ENCODE measurements at places on chromosomes 1 and 21.

DNA sequence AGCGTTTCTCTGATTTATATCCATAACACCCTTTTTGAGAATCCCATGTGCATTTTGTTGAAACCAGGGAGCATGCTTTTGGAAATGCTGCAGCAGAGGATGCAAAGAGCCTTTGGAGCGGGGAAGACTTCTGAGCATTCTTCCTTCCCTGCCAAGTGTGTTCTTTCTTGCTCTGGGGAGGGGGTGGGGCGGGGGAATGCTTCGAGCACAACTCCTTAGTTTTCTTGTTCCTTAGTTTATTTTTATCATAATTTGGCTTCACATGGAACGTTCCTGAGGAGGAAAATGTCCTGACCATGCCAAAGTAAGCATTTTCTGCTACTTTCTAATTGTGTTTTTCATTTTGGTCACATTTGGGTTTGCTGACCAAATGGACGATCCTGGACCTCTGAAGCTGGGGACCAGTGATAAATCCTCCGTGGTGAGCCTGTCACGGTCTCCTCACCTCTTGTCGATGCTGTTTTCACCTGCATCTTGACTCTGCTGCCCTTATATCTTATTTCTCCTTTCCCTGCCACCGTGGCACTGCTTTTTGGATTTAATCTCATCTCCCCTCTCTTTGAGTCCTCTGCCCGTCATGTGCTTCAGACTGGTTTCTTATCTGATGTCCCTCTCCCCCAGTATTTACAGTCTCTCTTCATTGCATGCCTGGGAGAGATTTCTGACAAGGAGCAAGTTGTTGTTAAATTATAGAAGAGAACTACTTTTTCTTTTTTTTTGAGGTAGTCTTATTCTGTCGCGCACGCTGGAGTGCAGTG is 2.4 kb downstream of the CTPS1 start:
- DNase-seq, result no peak

- DNase-seq, result no peak
Measured at GRCh38 chr1:219988818-219989217, 57.5 kb downstream of the EPRS1 start.

DNA sequence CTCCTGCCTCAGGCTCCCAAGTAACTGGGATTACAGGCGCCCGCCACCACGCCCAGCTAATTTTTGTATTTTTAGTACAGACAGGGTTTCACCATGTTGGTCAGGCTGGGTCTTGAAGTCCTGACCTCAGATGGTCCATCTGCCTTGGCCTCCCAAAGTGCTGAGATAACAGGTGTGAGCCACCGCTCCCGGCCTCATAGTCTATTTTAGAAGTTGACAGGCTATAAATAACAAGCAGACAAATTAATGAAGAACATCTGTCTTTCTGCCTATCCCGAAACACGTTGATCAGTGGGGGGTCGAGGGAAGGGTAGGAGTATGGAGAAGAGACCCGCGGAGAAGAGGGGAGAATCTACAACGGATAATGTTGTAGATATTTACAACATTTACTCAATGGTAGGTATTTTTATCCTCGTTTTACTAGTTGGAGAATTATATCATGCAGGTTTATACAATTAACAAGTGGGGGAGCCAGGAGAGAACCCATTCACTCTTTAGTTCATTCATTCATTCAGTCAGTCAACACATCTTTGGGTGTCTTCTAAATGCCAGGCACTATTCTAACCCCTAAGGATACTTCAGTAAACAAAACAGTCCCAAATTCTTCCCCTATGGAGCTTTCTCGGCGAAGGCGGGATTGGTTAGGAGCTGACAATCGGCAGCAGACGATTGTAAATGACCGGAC is 497 bp upstream of the IFNAR2 start:
- no peak for DNase-seq

- peak; percentile 87 for DNase-seq
Measured at GRCh38 chr1:2381741-2382620, 9.4 kb downstream of the MORN1 start.

DNA sequence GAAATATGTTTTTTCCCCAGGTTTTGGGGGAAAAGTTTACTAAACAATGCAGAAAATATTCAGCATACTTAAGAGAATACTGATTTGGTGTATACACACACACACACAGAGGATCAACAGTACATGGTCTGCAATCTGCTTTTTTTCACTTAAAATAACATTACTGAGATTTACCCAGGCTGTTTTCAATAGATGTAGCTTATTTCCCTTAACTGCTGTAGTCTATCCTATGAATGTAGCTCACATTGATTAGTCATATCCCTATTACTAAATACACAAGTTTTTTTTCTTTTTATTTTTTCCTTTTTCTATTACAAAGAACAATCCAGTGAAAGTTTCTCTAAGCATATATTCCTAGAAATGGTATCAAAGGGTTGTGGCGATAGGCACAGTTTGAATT is 266.7 kb upstream of the GREM2 start:
- no peak for DNase-seq

GRCh38 chr1:247561711-247562110 is 12.8 kb downstream of the GCSAML start:
- no peak for DNase-seq

DNA sequence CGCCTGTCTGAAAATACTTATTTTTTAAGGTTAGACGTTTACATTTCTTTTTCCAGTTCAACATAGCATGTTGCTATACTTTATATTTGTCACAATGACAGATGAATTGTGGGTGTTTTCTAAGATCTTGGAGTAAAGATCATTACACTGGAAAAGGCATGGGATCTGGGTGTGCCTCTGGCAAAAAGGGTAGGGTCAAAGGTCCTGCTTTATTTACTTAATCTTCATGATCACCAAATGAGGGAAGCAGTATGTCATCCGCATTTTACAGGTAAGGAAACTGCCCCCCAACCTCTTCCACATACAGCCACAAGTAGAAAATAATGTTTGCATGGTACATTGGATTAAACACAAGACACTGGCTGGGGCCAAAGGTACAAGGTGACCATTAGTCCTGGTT is 12.5 kb upstream of the SMPDL3B start:
- no peak for DNase-seq

GRCh38 chr1:8078176-8078671 is 52.1 kb upstream of the ERRFI1 start:
- no peak for DNase-seq

DNA sequence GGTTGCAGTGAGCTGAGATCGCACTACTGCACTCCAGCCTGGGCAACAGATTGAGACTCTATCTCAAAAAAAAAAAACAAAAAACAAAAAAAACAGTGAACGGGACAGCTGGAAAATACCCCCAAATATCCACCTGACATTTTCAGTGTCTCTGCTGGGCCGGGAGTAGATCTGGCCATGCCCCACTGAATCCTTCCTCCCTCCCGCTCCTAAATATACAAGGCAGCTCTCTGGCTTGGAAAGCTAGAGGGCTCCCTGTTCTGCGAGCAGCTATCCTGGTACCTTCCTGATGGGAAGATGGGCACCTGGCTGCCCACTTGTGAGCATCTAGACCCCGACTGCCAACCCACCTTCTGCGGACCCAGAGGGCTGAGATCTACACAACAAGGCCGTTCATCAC is 21.4 kb downstream of the SPSB1 start:
- no peak for DNase-seq

GRCh38 chr21:26185021-26185420 is 14.5 kb upstream of the APP start:
- DNase-seq, result no peak

DNA sequence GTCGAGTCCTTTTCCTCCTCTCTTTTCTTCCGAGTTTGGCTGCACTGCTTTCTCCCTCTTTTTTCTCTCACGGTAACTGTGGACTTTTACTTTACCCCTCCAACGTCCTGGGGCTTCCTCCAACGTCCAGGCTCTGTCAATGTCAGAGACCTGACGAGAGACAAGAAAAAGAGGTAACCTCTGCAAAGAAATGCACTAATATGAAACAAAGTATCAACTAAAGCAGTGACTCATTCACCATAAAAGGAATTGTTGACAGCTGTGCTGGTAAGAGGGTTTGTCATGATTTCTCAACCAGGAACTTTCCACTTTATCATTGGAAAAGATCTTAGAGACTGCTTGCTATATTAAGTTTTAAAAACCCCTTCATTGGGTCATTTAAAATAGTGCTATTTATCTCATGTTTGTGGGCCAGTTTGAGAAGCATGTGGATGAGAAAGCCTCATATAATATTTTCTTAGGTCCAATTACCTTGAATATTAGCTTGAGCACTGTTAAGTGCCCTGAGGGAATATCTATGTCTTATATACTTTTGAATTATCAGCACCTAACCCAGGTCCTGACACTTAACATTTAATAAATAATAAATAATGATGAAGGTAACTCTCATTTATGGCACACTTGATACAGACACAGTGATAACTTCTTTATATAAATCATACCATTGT is at the start of gene GBP2:
TSS of gene GBP2 (minus strand) at position 202 of the 668 bp plus-strand sequence. CDS start 4,148 bp downstream, outside the sequence.
- no peak for DNase-seq

DNA sequence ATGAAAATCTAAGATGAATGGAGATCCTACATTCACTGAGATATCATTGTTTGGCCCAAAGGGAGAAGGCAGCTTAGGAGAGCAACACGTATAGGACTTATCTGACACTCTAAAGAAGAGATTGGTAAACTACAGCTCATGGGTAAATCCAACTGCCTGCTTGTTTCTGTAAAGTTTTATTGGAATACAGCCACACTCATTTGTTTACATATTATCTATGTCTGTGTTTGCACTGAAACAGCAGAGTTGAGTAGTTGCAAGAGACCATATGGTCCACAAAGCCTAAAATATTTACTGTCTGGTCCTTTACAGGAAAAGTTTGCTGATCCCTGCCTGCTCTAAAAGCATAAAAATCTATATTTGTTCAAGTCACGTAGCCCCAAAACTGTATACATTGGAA is 14.3 kb upstream of the LRRC53 start:
- DNase-seq, result no peak

DNA sequence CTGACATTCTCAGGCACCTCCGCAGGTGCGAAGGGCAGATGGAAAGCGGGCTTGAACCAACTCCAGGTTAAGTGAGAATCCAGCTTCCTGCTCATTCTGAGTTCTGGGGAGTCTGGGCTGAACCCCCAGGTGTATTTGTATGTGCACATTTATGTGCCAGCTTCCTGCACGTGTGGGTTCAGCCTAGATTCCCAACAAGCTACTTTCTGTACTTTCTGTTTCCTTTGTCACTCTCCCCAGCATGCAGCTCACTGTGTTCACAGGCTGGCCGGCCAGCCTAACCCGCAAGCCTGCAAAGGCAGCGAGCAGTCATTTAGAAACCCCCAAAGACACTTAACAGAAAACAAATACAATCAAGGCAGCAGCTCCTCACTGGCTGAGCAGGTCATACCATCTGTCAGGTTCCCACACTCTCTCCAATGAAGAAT is 1.3 kb upstream of the IL19 start:
- DNase-seq, result peak; percentile 71

- DNase-seq, result no peak
Measured at GRCh38 chr1:216186816-216187215, 236.4 kb downstream of the USH2A start.

GRCh38 chr1:1402072-1402900 is 3.2 kb upstream of the CCNL2 start:
- DNase-seq, result peak; percentile 58

DNA sequence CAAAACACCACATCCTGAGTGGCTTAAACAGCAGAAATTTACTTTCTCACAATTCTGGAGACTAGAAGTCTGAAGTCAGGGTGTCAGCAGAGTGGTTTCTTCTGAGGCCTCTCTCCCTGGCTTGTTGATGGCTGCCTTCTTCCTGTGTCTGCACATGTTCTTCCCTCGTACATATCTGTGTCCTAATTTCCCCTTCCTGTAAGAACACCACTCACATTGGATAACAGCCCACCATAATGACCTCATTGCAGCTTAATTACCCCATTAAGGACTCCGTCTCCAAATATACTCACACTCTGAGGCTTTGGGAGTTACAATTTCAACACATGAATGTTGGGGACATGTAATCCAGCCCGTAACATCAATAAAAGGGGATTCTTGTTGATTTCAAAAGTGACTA is 23.4 kb downstream of the C8A start:
- no peak for DNase-seq

DNA sequence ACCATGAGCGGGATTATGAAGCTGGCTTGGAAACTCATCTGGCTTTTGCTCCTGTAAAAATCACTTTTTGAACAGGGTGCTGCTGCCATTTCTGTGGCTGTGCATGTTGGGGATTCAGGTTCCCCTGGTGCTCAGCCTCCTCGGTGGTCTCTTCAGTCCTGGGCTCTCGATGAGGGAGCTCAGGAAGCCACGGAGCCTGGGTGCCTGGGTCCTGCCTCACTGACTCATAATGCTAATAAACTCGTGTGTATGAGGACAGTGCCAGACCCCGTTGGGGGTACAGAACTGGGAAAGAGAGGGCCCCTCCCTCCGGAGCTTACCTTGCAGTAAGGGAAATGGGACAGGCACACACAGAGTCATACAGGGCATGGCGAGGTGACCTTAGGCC is 5.8 kb downstream of the COQ8A start:
- no peak for DNase-seq

- no peak for DNase-seq
Measured at GRCh38 chr1:31564606-31564989, 11.7 kb upstream of the TINAGL1 start.

GRCh38 chr1:214331827-214332423 is 51.0 kb downstream of the SMYD2 start:
- DNase-seq, result peak; percentile 67

GRCh38 chr1:74586253-74586897 is 74.0 kb upstream of the LRRC53 start:
- DNase-seq, result no peak

GRCh38 chr1:216310776-216311175 is 112.5 kb downstream of the USH2A start:
- no peak for DNase-seq

DNA sequence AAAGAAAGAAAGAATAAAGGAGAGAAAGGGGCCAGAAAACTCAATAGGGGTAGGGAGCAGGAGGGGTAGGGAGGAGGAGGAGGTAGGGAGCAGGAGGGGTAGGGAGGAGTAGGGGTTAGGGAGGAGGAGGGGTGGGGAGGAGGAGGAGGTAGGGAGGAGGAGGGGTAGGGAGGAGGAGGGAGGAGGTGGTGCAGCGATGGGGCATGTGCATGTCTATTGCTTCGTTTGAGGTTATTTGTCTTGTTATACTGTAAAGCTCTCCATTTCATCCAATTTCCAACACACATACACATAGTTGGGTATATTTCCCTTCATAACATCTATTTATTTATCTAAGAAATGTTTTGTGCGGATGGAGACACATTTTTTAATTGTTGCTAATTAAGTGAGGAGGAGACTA is 19.7 kb downstream of the RGS1 start:
- DNase-seq, result no peak

GRCh38 chr21:26565111-26565510 is 8.0 kb downstream of the CYYR1 start:
- no peak for DNase-seq

GRCh38 chr1:29240400-29240837 is 4.1 kb downstream of the PTPRU start:
- DNase-seq, result no peak

- DNase-seq, result no peak
Measured at GRCh38 chr1:55443175-55443915, 228.2 kb upstream of the USP24 start.

GRCh38 chr1:233904633-233905415 is at the start of gene SLC35F3:
Gene SLC35F3 (plus strand): TSS chr1:233904676.
- no peak for DNase-seq

- no peak for DNase-seq
Measured at GRCh38 chr1:221356693-221357092, 385.2 kb downstream of the DUSP10 start.
